ENCODE measurements at places on chromosomes 3 and 15.
A peak's percentile ranks its signal among the peaks of the same experiment; 100 is the strongest.

DNA sequence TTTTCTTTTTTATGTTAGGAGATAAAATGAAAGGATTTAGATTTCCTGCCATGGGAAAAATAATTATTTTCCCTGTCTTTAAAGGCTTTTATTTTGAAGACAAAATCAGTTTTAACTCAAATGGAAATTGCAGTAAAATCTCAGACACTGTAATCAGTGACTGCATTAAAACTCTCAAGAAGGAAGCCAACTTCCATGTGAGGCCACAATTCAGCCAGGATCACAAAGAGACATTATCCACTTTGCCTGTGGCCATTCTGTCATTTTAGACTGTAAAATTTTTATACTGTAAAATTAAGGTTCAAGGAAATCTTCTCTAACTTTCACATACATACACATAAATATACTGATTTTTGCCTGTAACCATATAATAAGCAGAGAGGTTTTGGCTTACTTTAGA is 304.0 kb downstream of the TIGIT start:
- DNase-seq, result no peak

GRCh38 chr3:142216321-142216720 is 9.1 kb downstream of the GK5 start:
- DNase-seq, result no peak

GRCh38 chr3:31226346-31226745 is 306.4 kb upstream of the STT3B start:
- no peak for DNase-seq

GRCh38 chr3:2993736-2994135 is 116.4 kb downstream of the IL5RA start:
- no peak for DNase-seq

DNA sequence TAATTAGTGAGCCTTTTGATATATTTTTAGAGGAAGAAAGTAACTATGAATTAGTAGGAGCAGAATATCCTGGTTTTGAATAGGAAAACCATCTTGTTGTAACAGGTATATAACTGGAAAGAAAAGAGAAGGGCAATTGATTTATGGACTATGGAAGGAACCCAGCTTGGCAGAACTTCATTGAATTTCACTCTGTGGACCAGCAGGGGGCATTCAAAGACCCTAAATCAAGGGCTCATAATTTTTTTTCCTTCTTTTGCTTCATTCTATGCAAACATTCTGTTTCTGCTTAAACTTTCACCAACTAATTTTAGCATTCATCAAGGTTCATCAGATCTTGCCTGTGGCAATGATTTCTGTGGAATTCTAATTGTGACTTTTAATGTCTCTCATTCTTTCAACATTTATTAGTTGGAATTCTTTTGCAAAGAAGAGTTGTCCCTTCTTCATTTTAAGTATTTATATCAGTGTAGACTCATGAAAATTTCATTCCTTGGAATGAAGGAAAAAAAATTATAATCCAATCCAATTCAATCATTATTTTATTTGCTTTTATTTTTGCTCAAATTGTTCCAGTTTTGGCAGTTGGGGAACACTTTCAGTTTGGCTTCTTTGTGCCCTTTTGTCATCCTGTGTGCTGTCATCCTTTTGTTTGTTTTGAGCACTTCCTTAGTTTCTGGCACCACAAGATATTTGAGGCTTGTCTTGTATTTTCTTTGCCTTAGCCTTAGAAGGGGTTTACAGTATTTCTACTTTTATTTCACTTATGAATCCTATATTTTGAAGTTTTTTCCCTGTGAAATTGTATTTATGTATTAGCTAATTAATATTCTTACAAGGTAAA is 30.4 kb downstream of the NXPE3 start:
- peak; percentile 55 for DNase-seq

DNA sequence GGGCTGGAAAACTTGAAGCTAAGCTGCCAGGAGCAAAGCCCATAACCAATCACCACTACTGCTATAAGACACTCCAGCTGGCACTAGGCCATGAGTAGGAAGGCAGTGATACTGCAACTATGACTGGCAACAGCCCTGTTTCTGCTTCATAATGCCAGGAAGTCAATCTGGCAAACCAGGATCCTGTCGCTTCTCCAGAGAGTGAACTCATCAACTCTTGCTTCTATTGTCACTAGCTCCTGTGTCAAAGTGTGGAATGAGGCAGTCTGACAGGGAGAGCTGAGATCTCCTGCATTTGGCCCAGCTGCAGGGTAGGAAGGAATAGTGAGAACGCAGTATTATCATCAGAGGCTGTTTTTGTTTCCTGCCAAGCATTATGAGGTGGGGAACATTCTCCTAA is 105.3 kb downstream of the CTNNB1 start:
- peak; percentile 25 for DNase-seq

- no peak for DNase-seq
Observed at GRCh38 chr3:169475978-169476698, 187.4 kb downstream of the MECOM start.

DNA sequence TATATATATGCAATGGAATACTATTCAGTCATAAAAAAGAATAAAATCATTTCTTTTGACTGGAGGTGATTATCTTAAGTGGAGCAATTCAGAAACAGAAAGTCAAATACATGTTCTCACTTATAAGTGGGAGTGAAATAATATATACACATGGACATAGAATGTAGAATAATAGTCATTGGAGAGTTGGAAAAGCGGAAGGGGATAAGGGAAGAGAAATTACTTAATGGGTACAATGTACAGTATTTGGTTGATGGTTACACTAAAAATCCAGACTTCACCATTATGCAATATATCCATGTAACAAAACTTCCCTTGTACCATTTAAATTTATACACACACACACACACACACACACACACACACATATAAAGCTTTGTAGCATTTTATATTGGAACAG is 84.3 kb downstream of the RAP2B start:
- no peak for DNase-seq

- peak; percentile 79 for DNase-seq
Observed at GRCh38 chr3:48018841-48019240, 2.6 kb upstream of the MAP4 start.

- no peak for DNase-seq
Observed at GRCh38 chr15:45710657-45711056, 75.8 kb downstream of the SQOR start.

GRCh38 chr15:66886241-66886675 is 179.1 kb upstream of the SMAD3 start:
- no peak for DNase-seq

DNA sequence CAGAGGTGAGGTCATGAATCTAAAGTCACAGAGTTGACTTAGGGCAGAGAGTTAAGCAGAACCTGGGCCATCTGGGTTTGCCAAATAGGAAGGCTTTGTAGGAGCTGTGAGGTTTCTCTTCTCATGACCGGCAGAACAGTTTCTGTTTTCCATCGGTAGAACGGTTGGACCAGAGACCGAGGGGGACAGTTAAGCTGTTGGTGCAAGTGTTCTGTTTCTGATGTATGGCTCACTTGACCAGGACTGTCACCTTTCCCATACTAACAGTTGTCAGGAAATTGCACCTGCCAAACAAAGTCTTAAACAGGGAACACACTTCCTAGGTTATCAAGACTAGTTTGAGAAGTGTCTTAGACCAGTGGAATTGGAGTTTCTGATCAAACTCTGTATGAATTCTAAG is 158.3 kb downstream of the PDCD6IP start:
- DNase-seq, result no peak

GRCh38 chr3:169402672-169403360 is 260.7 kb downstream of the MECOM start:
- no peak for DNase-seq

DNA sequence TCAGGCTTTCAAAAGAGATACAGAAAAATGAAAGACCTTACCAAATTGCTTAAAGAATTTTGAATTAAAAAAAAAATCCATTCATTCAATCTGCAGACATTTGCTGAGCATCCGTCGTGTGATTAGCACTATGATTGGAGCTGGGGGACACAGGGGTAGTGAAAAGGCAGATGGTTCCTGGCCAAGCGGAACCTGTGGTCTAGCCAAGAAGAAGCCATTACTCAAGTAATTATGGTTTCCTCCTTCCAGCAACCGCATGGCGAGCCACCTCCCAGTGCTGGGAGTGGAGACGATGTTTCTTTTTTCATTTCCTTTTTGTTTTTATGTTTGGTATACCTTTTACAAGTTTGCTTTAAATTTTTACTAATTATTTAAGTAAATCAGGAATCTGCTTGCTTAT is 140.2 kb downstream of the CACNA2D3 start:
- DNase-seq, result no peak

GRCh38 chr3:13219902-13220296 is 146.7 kb upstream of the IQSEC1 start:
- no peak for DNase-seq

DNA sequence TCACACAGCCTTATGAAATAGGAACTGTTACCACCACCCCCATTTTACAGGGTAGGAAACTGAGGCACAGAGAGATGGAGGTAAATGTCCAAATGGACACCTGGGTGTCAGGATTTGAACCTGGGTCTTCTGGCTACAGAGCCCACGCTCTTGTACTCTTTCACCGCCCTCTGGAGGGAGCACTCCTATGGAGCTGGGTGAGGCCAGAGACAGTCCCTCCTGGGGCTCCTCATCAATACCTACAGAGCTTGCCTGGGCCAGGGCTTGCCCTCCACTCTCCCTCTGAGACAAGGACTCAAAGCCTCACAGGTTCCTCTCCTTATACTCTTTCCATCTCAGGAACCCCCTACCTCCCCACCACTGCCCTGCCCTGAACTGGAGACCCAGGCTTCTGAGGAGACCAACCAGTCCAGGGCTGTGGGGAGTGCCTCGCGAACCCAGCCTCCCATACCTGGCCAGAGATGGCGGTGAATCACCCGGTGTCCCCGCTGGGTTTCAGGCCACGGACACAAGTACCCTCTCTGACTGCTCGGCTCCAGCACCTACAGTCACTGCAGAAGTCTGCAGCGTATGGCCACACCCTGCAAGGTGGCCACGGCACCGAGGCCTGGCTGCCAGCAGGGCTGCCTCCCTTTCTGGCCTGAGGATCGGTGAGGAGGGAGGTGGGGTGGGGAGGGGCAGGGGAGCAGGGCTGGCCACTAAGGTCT is 22.1 kb upstream of the ATP2B2 start:
- no peak for DNase-seq

DNA sequence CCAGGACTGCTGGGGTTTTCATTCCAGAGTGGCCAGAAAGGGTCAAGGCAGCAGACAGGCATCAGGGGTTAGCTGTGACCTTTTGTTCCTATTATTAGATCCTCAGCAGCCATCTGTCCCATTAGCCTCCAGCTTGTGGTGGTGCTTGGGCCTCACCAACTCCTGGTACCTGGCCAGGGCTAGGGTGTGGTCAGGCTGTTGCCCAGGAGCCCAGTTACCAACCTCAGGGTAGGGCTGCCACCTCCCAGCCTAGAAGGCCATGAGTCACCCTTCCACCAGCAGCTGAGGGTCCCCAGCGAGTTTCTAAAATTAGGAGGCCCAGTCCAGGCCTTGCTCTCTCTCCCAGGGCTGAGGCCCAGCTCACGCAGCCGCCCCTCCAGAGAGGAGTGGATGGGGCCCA is 12.2 kb downstream of the TMEM43 start:
- DNase-seq, result no peak

- peak; percentile 44 for DNase-seq
Observed at GRCh38 chr15:29939404-29939803, 117.1 kb upstream of the TJP1 start.

GRCh38 chr3:106860182-106860581 is 517.1 kb upstream of the CCDC54 start:
- peak; percentile 32 for DNase-seq

DNA sequence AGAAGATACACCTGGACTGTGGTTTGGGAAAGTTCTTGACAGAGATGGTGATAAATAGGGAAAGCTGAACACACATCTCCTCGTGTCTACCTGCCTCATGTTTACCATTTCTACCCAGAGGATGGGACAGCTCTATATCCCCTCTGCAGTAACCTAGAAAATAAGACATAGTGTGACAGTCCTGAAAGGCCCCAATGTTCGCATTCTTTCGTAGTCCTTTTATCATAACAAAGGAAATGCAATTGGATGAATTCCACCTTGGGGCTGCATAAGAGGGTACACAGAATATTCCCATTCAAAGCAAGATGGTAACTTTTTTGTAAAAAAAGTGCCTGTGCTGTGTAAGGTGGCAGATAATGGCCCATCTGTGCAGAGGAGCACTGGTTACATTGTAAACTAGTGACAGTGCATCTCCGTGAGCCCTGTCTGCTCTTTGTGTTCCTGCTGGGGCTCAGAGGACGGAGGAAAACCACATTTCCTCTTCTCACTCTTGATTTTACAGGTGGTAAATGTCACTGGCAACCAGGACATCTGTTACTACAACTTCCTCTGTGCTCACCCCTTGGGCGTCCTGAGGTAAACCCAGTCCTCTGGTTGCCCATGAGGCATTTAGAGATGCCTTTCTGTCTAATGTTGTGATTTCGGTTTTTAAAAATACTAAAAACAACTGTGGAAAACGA is 74.3 kb downstream of the SIDT1 start:
- DNase-seq, result no peak

DNA sequence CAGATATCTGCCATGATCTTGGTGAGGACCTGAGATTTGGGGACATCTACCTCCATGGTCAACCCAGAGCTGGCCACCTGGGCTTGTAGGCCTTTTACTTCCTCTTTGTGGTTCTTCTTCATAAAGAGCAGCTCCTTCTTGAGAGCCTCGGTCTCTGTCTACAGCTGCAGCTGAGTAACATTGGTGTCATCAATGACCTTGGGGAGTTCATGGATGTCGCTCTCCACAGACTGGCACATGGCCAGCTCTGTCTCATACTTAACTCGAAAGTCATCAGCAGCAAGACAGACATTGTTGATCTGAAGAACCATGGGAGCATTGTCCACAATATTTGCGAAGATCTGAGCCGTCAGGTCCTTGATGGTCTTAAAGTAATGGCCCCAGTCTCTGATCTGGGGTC is 15.7 kb upstream of the RASA2 start:
- peak; percentile 46 for DNase-seq

- DNase-seq, result no peak
Observed at GRCh38 chr3:124810970-124811369, 76.2 kb downstream of the ITGB5 start.
